ENCODE measurements at places on chromosomes 6 and 20. TPM values are rescaled to one million over a fixed set of nuclear protein-coding genes. Genes with fewer than 3 reads are reported as not detected.

Gene BPIFB4
- total RNA-seq = not detected

DNA sequence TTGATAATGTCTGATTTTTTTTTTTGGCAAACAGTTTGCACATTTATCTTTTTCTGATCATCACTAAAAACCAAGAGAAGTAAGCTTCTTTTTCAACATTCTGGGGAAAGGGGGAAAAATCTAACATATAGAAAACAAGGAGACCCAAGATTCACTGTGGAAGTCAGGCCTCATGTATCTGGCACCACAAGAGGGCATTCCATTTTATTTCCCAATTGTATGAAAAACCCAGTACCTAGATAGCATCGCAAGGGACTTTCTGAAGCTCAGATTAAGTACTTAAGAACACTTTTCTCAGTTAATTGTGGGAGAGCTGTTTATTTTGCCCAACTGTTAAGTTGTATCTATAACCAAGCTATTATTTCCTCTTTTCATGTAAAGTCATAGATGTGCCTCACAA lies 152.9 kb downstream of the KLHL32 start:
- DNase-seq = no peak

Gene RIMS4
- total RNA-seq = not detected

GRCh38 chr6:35629876-35630378 lies 58.8 kb downstream of the FKBP5 start:
- no peak for DNase-seq

DNA sequence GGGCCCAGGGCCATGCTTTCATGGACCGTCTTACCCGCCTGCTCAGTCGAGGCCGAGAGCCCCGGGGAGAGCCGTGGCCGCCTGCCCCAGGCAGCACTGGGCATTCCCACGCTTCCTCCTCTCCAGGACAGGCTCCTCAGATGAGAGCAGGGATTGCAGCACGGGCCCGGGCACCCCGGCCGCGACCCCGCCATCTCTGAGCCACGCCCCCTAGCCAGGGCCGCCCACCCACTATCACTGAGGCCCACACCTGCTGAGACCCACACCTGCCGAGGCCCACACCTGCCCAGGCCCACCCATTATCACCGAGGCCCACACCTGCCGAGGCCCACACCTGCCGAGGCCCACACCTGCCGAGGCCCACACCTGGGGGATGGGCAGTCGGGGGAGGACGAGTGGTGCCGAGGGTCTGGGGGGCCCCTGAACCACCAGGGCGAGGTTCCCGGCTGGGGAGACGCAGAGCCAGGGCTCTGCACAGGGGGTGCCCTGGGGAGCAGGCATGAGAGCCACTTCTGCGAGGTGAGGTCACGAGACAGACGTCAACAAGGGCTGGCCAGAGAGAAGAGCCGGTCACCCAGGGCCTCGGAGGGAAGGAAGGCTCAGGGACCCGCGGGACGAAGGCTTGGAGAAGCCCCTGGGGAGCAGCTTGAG lies 235.6 kb downstream of the ERMARD start:
- DNase-seq = no peak

DNA sequence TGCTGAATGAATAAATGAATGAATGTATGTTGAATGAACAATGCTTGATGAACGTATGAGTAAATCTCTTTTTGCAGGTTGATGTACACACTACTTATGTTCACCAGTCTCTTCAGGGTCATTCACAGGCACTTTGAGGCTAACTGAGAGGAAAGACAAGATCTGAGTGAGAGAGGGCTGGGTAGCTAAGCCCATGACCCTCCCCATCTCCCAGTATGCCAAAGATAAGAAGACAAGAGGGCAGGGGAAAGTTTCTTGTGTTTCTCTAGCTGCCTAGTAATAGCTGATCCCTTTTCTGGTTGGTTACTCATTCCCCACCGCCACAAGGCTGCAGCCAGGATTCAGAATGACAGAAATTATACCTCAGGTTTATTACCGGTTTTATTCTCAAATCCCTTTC lies 90.7 kb downstream of the CEP57L1 start:
- no peak for DNase-seq

DNA sequence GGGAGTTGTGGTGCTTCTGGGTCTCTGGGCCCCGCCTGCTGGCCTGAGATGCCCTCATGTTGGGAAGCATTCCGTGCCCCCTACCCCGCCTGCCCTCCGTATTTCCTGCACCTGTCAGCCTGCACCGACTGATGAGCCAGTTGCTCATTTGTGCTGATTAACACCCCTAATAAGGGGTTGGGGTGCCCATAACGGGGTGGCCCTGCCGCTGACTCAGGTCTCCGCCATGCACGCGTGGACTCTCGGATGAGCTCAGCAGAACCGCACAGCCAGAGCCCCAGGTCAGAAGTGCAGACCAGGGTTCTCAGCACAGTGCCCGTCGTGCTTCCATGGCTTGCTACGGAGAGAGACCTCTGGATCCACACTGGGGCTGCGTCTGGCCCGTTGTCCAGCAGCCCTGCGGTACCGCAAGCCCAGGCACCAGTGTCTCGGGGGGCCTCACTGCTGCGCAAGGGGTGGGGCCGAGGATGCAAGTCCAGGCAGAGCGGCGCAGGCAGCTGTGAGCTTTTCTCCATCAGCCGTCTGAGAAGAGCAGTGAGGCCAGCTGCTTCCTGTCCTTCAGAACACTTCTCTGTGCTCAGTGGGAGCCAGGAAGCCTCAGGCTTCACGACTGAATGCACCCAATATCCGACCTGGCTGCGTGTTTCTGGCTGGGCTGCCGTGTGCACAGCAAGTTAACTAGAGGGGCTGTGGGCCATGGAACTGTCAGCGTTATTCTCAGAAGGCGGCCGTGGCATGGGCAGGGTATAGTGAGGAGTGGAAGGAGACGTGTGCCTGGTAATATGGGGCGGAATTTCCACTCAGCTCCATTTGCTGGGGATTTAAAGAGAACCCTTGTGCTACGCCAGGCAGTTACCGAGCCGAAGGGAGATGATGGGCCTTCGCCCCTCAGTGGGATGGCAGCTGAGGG lies 18.6 kb downstream of the MTG2 start:
- no peak for DNase-seq

DNA sequence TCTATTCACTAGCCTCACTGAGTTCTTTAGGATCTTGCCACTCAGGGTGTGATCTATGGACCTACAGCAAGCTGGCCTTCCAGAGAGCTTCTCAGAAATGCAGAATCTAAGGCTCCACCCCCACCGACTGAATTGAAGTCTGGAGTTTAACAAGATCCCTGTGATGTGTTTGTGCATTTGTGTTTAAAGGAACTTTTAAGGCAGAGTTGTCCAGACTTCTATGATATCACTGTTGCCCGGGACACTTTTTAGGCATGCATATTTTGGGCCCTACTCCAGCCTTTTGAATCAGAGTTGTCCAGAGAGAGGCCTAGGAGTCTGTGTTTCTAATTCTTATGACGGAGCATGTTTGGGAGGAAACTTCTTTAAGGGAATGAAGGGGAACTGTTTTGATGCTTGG lies 232.3 kb downstream of the QKI start:
- no peak for DNase-seq

- peak; percentile 41 for DNase-seq
Observed at GRCh38 chr6:111922454-111923297, 49.4 kb upstream of the FYN start.

Gene SEMG1
- total RNA-seq = not detected

Gene NKX2-4
- total RNA-seq = not detected

- DNase-seq = no peak
Observed at GRCh38 chr20:43191946-43192863, 2.5 kb upstream of the PTPRT start.

DNA sequence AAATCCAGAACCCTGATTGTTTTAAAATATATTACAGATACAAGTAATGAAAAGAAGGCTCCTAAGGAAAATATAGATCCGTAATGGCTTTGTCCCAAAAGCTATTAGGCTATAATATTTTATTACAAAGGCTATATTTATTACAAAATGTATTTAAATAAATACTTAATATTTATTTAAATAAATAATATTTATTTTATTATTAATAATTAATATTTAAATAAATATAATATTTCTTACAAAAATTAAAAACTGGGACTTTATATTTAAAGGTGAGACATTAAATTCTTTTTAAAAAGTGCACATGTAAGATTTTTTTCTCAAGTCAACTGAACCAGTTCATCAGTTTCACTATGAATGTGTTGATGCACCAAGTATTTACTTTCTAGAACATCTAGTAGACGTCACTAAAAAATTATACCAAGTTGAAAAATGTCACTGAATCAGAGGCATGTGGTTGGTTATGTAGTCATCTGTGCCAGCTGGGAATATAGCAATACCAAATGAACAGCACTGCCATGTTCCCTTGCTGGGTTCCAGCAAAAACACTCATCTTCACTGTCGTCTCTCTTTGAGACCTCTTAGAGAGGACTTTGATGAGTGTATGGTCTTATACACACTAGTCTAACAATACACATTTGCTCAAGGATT lies 278.9 kb downstream of the ESR1 start:
- peak; percentile 72 for DNase-seq

Gene BPIFB1
- not detected for total RNA-seq

DNA sequence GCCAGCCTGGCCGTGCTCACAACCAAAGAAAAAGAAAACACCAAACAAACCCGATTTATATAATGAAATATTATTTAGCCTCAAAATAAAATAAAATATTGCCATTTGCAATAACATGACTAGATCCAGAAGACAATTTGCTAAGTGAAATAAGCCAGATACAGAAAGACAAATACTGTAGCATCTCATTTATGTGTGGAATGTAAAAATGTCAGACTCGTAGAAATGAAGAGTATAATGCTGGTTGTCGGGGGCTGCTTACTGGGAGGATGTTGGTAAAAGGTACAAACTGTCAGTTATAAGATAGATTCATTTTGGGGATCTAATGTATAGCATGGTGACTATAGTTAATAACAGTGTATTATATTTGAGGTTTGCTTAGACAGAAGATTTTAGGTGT lies 269.7 kb downstream of the THBS2 start:
- DNase-seq = no peak

- peak; percentile 96 for DNase-seq
Observed at GRCh38 chr20:60011512-60012507, 53.6 kb downstream of the CDH26 start.

DNA sequence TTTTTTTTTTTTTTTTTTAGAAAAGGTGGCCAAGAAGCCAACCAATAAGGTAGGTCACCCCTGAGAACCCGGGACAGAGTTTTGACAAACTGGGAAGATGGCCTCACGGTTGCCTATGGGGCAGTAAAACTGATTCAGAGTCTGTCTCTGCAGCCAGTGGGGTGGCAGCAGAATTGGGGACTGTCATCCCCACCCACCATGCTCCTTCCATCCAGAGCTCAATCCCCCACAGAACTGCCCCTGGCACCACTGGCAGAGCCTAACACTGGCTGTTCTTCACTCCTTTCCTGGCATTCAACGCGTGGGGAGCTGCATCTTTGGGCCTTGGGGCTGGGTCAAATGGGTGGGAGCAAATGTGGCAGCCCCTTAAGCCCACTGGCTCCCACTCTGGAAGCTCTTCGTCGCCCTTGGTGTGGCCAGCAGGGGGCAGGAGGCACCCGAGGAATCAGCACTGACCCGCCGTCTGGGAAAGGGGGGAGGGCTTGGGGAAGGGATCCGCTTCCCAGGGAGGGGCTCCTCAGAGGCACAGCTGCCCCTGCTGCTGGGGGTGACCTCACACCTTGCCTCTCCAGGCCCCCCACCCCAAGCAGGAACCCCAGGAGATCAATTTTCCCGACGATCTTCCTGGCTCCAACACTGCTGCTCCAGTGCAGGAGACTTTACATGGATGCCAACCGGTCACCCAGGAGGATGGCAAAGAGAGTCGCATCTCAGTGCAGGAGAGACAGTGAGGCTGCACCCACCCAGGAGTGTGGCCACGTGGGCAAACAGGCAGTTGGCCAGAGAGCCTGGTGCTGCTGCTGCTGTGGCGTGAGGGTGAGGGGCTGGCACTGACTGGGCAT lies 10.4 kb downstream of the CD40 start:
- DNase-seq = no peak

DNA sequence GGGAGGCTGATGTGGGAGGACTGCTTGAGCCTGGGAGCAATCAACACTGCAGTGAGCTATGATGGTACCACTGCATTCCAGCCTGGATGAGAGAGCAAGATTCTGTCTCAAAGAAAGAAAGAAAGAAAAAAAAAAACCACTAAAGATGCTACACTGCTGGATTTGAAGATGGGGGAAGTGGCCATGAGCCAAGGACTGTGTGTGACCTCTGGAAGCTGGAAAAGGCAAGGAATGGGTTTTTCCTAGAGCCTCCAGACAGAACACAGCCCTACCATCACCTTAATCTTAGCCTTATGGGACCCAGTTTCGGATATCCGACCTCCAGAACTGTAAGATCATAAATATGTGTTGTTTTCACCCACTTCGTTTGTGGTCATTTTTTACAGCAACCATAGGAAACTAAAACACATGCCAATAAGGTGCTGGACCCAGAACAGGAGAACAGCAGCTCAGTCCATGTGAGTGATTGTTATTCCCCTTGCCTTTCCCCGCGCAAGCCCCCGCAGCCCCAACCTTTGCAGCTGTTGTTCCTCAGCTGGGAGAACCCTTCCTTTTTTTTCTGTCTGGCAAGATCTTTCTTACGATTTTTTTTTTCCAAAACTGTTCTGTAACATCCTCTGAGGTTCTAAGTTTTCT lies 11.1 kb upstream of the VAPB start:
- DNase-seq = peak; percentile 50

- DNase-seq = no peak
Observed at GRCh38 chr6:163008626-163009025, 280.9 kb downstream of the PACRG start.

DNA sequence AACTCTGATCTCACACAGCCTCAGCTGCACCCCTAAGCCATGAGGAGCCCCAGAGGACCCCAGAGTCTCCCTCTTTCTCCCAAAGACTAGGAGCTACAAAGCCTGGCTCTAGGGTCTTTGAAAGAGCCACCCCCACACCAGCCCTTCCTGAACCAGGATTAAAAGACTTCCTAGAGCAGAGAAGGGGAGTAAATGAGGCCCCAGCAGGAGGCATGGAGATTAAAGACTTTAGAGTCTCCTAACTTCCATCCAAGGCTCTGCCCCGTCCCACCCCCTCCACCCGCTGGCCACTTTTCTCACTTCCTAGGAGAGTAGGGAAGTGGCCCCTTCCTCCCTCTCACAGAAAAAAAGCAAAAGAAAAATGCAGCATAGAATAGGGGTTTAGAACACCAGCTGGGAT lies 1.7 kb downstream of the PREX1 start:
- no peak for DNase-seq

- peak; percentile 3 for DNase-seq
Observed at GRCh38 chr6:84224251-84224650, 3.2 kb downstream of the CEP162 start.

Gene DSE
- total RNA-seq = 31.7 TPM

- DNase-seq = no peak
Observed at GRCh38 chr6:28824793-28825731, 98.7 kb downstream of the TRIM27 start.

DNA sequence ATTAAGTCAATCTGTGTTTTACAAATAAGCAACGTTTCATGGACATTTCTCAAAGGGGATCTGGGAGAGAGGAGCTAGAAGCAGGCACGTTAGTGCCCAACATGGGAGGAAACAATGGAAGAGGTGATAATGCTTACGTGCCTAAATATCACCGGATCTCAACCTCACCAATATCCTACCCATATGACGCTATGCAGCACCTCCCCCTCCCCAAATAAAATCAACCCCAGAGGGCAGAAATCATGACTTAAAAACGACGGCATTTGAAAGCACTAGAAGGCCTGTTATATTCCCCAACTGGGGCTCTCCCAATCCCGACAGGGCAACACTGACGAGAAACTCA lies 425 bp downstream of the HBS1L start:
- DNase-seq = no peak

Gene F13A1
- 7.6 TPM for total RNA-seq

Gene CGA
- total RNA-seq = not detected

GRCh38 chr6:119514345-119514744 lies 164.8 kb upstream of the MAN1A1 start:
- DNase-seq = no peak

- DNase-seq = no peak
Observed at GRCh38 chr20:52922436-52922835, 49.7 kb upstream of the TSHZ2 start.

- no peak for DNase-seq
Observed at GRCh38 chr6:150922137-150922536, 56.6 kb downstream of the MTHFD1L start.
